ENCODE measurements at places on chromosomes 7 and 10. TPM values are rescaled to one million over a fixed set of nuclear protein-coding genes. Genes with fewer than 3 reads are reported as not detected.

TBX20 gene
- total RNA-seq, result 1.2 TPM

GRID2IP gene
- total RNA-seq, result not detected

CFTR gene
- total RNA-seq, result 0.13 TPM

PPP1R17 gene
- total RNA-seq, result not detected

ADARB2 gene
- 0.40 TPM for total RNA-seq
